Esophagus muscularis mucosa (tissue), 4 donors: ENCODE measurements at places on chromosomes 7 and 10. TPM values are rescaled to one million over a fixed set of nuclear protein-coding genes. Genes with fewer than 3 reads are reported as not detected.

GRCh38 chr10:54550016-54550415, 251.0 kb downstream of the PCDH15 start:
- DNase-seq: no peak
- H3K36me3 ChIP-seq: no peaks in the 10 kb centered on the region
- H3K27ac ChIP-seq: no peak overlapping the region

DNA sequence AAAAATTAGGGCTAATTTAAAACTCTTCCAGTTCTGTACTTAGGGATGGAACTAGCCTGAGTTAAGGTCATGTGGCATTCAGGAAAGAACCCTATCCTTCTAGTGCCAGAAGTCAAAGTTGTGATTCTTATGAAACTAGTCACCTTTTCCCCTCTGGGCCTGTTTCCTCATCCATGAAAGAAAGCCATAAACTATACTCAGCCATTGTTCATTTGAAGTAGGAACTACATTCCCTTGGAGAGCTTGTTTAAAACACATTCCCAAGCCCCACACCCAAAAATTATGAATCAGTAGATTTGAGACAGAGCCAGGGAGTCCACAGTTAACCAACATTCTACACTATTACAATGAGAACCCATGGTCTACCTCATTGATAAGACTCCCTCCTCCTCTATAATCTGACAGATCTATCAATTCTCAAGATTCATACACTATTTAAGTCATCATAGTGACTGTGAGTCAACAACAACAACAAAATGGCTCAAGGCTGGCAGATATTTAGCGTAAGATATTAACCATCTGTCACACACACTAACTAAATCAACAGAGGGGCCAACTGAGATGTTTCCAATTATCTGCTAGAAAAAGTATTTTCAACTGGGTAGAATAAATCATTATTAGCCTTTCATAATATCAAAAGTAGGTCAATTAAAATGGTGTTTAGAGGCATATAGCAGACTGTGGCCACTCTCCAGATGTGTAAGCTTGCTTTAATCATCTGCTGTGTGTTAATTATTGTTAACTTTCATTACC, 102.3 kb downstream of the SLC25A13 start:
- DNase-seq: no peak
- H3K4me1 ChIP-seq: peaks cover 9% of the 10 kb centered on the region
- no peaks in the 10 kb centered on the region for H3K36me3 ChIP-seq
- no peak overlapping the region for H3K4me3 ChIP-seq
- no peaks in the 10 kb centered on the region for H3K27me3 ChIP-seq

DNA sequence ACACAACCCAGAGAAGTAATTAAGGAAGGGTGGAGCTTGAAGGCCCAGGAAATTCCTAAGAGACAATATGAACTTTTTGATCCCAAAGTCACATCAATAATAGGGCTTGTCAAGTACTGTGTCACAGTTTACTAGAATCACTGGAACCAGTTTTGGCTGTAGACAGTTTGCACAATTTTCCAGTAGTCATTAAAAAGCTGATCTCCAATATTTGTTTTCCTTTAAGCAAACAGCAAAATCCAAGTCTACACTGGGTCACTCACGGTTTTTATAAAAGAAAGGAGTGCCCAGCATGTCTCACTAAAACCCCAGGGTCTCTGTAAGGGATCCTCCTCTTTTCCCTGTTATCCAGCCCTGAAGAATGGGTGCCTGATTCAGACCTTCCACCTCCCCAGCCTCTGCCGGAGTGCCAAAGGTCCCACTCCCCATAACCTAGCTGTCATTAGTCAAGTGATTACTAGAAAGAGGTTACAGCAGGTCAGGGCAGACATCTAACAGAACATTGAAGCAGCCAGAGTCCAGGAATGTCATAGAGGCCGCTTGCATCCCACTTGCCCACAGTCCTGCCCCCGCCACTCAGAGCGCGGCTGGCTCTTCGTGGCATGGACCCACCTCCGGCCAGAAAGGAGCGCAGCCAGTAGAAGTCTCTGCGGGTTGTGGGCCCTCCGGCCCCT, 552 bp downstream of the SLC25A16 start:
- peak overlapping the region; percentile 77 for H3K4me3 ChIP-seq
- peaks cover 30% of the 10 kb centered on the region for H3K36me3 ChIP-seq
- no peak for DNase-seq
- peaks cover 15% of the 10 kb centered on the region for H3K4me1 ChIP-seq
- no peaks in the 10 kb centered on the region for H3K27me3 ChIP-seq

DNA sequence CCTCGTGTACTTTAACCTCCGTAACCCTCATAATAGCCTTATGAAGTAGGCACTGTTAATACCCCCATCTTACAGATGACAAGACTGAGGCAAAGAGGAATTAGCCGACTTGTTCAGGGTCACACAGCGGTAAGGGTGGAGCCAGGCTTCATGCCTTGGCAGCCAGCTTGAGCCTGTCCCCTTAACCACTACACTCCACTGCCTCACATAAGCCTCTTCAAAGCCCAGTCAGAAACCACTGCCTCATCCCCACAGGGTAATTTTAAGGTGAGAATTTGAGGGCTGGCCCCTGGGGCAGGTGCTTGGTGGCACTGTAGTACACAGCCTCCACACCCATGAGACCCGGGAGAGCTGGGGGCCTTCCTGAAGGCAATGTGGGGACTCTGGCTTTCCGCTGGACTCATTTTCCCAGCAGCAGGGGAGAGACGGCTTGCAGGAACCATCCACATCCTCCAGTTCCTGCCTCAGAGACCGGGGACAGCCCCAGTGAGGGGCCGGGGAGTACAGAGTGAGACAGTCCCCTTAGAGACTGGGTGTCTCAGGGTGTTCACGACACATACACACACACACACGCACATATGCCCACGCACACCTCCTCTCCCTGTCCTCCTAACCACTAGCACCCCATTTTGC, 7.6 kb upstream of the C10orf105 start:
- no peaks in the 10 kb centered on the region for H3K36me3 ChIP-seq
- no peaks in the 10 kb centered on the region for H3K27me3 ChIP-seq
- H3K4me3 ChIP-seq: no peak overlapping the region
- DNase-seq: no peak
- H3K27ac ChIP-seq: peak overlapping the region; percentile 71

- peaks cover 44% of the 10 kb centered on the region for H3K4me1 ChIP-seq
- peak overlapping the region; percentile 93 for H3K27ac ChIP-seq
- H3K4me3 ChIP-seq: no peak overlapping the region
Observed at GRCh38 chr10:93473161-93473560, 9.0 kb downstream of the MYOF start.

- no peaks in the 10 kb centered on the region for H3K27me3 ChIP-seq
- H3K27ac ChIP-seq: peak overlapping the region; percentile 34
- no peak for DNase-seq
- peaks cover 40% of the 10 kb centered on the region for H3K36me3 ChIP-seq
- peaks cover 53% of the 10 kb centered on the region for H3K4me1 ChIP-seq
Observed at GRCh38 chr10:11328264-11329061, 283.0 kb downstream of the USP6NL start.

DNA sequence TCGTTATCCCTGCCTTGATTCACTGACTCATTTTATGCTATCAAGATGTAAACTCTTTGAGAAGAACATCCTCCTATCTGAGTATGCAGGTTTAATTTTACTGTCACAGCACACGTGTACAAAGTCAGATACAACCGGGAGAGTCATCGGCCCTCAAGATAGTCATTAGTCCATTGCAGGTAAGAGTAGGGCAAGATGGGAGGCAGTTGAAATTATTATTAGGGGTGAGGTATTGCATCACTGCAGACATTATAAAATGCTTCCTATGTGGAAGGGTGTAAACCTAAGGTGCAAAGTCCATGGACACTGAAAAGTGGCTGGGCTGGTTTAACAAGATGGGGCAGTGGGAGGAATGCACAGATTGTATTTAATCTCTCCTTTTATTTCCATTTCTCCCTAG, 113.7 kb downstream of the ARL4A start:
- DNase-seq: no peak
- no peaks in the 10 kb centered on the region for H3K4me1 ChIP-seq
- H3K27me3 ChIP-seq: no peaks in the 10 kb centered on the region
- no peaks in the 10 kb centered on the region for H3K36me3 ChIP-seq
- no peak overlapping the region for H3K27ac ChIP-seq

GRCh38 chr10:62001898-62002297, 100.4 kb downstream of the ARID5B start:
- no peaks in the 10 kb centered on the region for H3K36me3 ChIP-seq
- no peak overlapping the region for H3K27ac ChIP-seq
- no peak for DNase-seq
- no peak overlapping the region for H3K4me3 ChIP-seq
- H3K27me3 ChIP-seq: no peaks in the 10 kb centered on the region

GRCh38 chr7:45455662-45456061, 118.5 kb upstream of the ADCY1 start:
- no peak overlapping the region for H3K4me3 ChIP-seq
- H3K4me1 ChIP-seq: no peaks in the 10 kb centered on the region
- no peak overlapping the region for H3K27ac ChIP-seq
- DNase-seq: no peak
- H3K27me3 ChIP-seq: no peaks in the 10 kb centered on the region
- no peaks in the 10 kb centered on the region for H3K36me3 ChIP-seq

The CYP26C1 gene
- total RNA-seq: 0.39 TPM

The ADCYAP1R1 gene
- 20.2 TPM for total RNA-seq

The INHBA gene
- 30.4 TPM for total RNA-seq

The TMEM229A gene
- not detected for total RNA-seq

The ANKRD16 gene
- 5.1 TPM for total RNA-seq
